ENCODE measurements at places on chromosomes 5 and 9.

DNA sequence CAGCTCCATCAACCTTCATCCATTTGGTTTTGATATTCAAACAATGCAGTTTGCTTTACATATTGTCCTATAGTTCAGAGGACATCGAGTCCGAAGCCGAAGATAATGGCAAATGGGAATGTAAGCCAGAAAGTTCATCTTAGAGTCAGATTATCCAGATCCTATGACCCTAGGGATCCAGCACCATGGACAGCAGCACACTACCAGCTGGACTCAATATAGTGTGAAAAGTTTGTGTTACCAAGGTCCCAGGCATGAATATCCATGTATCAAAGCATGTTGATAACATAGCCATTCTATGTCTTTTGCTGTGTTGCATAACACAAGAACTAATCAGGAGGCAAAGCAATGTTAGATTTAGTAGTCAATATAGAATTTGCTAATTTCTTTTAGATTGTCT lies 46.3 kb downstream of the FSTL4 start:
- no peak for DNase-seq

GRCh38 chr5:1538741-1539392 lies 15.1 kb upstream of the LPCAT1 start:
- DNase-seq: no peak

DNA sequence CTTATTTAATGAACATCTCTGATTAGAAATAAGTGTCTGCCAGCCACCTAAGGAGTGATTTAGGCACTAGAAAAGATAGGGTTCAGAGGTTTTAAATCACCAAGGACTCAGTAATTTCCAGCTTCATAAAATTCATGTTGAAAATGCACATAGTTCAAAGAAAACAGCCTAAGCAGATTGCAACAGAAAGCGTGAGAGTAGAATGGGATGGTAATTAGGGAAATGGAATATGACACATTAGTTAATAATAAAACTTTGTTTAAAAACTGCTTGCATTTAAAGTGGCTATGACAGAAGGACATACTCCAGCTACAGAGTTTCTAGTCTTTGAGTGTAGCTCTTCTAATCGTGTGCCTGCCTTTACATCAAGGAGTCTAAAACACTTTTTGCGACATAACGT lies 490.8 kb downstream of the TLE4 start:
- DNase-seq: no peak

- DNase-seq: no peak
Observed at GRCh38 chr9:30504502-30504905, 1879.9 kb upstream of the ACO1 start.

- DNase-seq: no peak
Observed at GRCh38 chr9:115359017-115359780, 241.2 kb upstream of the TNC start.

DNA sequence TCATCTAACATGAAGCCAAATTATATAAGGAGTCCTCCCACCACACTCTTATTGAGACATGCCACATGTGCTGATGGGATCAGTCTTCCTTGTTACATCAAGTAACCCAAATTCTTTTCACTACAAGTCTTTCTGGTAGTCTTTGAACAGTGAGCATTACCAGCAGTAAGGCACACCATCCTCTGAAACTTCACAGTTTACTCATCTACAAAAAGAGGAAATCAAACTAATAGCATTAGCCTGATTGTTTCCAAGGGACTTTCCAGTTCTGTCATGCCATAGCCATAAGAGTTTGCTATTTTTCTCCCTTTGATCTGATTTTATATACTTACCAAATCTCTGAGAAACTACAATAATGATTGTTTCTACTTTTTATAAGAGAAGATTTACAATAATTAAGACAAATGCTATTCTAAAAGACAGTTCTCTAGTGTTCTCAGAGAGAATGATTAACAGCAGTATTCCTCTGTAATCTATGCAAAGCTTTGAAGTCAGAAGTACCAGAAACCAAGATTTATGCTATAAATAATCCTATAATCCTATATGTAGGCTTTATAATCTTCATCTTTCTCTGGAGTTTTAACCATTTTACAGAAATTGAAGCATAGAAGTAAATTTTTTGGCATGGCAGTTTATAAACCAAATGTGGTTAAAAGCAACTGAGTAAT lies 166.2 kb upstream of the ACO1 start:
- DNase-seq: no peak

DNA sequence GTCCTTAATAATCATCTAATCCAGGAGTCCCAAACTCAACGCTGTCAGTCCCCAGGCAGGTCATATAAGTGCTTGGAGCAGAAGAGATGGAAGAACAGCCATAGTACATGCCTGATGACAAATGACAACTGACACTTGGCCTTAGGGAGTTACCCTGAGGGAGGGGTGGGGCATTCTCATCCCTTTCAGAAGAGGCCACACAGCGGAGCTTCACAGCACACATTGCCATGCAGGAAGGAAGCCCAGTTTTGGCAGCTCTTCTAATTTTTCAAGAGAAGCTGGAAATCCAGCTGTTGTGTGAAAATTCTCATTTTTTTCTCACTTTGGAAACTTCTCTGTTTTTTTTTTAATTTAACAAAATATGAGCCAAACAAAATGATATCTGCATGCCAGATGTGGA lies 89.0 kb downstream of the ASTN2 start:
- no peak for DNase-seq

GRCh38 chr5:112348387-112348786 lies 70.7 kb downstream of the EPB41L4A start:
- DNase-seq: no peak

Measured in stimulated activated CD8-positive, alpha-beta memory T cell treated with anti-CD3 and anti-CD28 coated beads, Interleukin-4, amount 100 ng/mL, for 1 hour (primary cell).